Colonic mucosa (tissue), 4 donors: ENCODE measurements at places on chromosomes 6 and 20.

GRCh38 chr20:3733119-3733995, 872 bp downstream of the HSPA12B start:
- no peak for DNase-seq

DNA sequence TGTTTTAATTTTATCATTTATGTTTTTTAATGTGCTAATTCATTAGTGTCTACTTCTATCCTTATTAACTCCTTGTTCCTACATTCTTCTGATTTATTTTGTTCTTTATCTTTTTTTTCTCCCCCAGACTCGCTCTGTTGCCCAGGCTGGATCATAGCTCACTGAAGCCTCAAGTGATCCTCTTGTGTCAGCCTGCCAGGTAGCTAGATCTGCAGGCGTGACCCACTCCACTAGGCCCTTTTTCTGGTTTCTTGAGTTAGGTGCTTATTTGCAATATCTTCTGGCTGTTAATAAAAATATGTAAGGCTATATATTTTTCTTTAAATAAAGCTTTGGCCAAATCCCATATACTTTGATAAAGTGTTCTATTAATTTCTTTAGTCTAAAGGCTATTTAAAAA, 2.8 kb downstream of the TAF11 start:
- DNase-seq: no peak

- DNase-seq: no peak
Observed at GRCh38 chr6:946546-946945, 253.6 kb upstream of the EXOC2 start.

DNA sequence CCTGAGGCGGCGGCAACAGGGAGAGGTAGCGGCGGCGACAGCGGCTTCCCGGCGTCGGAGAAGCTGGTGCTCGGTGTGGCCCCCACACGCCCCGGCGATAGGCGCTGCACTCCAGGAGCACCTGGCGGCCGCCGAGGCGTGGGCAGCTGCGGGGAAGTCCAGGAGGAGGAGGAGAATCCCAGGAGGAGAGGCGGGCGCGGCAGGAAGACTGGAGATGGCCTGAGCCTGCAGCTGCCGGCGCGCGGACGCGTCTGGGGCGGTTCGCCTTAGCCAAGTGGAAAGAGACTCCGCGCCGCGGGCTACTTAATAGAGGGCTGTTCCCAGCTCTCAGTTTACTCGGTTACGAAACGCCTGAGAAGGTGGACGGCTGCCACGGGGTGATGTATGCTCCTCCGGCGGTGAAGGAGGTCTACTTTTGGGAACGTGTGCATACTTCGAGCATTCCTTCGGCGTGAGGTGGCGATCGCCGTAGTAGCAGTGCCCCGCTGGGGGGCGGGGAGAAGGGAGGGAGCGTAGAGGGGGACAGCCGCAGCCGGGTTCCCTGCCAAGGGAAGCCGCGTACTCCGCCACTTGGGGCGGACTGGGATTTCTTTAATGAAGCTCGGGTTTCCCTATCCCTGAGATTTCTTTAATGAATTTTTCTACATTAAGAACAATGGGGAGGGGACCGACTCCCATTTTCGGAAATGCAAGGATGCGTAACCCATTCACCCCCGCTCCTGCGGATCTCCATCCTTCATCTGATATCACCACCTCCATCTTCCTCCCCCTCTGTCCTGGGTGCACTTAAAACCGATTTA, at the start of gene COL12A1:
COL12A1 (minus strand) TSS at position 278 of the 800 bp plus-strand sequence. CDS start 3,261 bp downstream, outside the sequence.
- DNase-seq: peak; percentile 70

GRCh38 chr6:133502441-133503335, 261.5 kb downstream of the EYA4 start:
- no peak for DNase-seq

DNA sequence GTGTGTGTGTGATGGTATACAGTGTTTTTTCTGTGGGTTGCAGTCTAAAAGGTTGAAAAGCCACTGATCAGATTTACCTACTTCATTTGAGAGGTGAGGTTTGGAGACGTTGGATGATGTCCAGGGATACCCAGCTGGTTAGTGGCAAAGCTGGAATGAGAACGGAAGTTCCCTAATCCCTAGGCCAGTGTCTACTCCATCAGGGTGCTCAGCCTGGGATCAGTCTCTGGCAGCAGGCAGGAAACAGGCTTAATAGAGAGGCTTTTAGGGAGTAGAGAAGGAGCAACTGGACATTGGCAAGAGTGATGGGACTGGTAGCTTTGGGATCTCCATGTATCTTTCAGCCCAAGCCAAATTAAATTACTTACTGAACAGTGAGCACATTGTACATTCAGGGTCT, 80.7 kb downstream of the C6orf52 start:
- peak; percentile 19 for DNase-seq

DNA sequence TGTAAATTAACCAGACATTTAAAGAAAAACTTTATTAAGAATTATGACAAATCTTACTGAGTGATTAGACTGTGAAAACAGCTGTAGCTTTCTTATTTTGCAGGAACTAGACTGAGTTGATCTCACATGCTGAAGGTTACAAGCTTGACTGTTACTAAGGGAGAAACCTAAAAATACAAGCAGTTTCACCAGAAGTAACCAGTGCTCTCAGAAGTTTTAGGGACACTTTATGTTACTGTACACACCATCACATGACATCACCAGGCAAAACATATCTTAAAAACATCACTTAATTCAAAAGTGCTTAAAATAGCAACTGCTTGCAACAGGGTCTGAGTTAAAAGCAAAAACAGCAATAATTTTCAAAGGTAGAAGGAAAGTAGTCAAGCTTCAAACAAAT, 5.4 kb downstream of the FBXO30 start:
- DNase-seq: no peak

- DNase-seq: no peak
Observed at GRCh38 chr6:89321131-89321970, 6.3 kb upstream of the GABRR2 start.

DNA sequence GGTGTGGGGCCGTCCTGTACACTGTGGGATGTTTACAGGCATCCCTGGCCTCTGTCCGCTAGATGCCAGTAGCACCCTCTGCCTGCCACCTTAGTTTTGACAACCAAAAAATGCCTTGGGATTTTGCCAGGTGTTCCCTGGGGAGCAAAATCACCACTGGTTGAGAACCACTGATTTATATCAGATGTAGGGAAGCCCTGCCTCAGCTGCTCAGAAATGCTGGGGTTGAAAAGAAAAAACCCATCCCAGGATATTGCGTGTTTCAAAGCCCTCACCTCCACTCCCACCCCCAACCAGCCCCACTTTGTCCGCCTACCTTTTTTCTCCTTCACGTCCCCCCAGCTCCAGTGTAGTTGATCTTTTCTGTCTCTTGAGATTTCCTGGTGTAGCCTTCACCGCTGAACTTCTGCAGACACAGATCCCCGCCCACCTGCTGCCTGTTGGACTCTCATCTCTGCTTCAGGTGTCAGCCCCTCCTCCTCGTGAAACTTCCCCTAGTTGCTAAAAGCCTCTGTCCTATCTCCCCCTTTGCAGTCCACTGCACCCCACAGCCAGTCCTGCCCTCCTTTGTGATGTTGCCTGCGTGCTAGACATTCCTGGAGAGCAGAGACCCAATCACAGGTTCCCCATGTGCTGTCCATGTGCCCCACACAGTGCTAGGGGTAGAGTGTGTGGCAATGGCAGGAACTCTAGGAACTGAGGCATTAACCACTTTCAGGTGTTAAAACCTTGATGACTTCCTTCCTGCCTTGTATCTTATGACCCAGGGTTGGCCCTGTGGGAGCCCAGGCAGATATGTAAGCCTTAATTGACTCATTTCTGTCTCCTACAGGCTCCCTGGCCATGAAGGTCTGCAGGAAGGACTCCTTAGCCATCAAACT, 98.9 kb downstream of the TBC1D7 start:
- no peak for DNase-seq

DNA sequence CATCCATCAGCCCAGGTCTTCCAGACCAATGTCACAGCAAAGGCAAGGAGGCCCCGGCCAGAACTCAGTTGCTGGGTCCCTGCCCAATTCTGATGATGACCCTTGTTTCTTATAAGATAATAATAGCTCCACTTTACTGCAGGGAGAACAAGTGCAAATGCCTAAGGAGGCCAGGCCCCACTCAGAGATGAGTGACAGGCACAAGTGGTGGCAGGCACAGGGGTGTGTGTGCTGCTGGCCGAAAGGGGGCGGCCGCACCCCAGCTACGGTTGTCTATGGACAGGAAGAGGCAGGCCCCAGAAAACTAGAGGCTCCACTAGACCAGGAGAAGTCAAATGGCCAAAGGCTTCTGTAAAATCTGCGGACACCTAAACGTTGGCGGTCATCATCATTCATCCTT, 28.6 kb downstream of the GNAS-AS1 start:
- DNase-seq: no peak

DNA sequence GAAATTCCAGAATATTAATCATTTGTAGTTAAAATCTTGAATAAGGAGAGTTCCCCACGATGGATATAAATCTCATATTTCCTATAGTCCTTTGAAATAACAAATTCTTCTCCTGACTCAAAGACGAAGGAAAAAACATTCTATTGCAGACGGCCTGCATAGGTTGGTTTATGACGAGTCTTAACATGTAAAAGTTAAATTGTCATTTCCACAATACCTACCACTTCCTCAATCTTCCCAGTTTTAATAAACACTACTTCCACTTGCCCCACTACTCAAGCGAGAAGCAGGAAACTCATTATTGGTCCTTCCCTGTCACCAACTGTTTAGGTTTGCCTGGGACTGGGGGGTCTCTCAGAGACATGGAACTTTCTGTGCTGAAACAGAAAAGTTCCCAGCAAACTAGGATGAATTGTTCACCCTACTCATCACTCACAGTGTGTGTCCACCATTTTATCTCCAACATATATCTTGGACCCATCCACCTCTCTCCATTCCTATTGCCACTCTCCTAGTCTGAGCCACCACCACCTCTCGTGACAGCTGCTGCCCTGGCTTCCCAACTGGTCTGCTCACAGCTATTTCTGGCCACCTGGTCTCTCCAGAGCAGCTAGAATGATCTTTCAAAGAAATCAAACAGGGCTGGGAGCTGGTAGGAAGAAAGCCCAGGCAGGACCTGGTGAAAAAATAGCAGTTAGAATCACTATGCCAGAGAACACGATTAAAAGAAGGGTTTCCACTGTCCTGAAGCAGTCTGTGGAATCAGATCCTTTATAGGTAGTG, 15.1 kb upstream of the ZSCAN9 start:
- DNase-seq: no peak

DNA sequence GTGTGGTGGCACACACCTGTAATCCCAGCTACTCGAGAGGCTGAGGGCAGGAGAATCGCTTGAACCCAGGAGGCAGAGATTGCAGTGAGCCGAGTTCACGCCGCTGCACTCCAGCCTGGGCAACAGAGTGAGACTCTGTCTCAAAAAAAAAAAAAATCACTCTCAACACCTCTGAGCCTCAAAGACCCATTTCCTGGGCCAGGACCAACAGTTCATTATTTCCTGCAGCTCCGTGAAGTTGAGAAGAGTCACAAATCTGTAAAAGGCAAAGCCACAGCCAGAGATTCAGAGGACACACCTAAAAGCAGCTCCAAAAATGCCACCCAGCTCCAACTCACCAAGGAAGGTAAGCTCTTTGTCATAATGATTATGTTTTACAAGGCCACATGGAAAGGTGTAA, 15.2 kb upstream of the NOP56 start:
- DNase-seq: no peak
